ENCODE measurements at places on chromosomes 2 and 18. TPM values are rescaled to one million over a fixed set of nuclear protein-coding genes. Genes with fewer than 3 reads are reported as not detected.

UGT1A4 gene
- 2.3 TPM for total RNA-seq

ALK gene
- total RNA-seq, result not detected

GPR39 gene
- 1.6 TPM for total RNA-seq

STAM2 gene
- total RNA-seq, result 27.4 TPM

FAM98A gene
- 23.6 TPM for total RNA-seq

AMER3 gene
- total RNA-seq, result not detected

MC2R gene
- not detected for total RNA-seq

LIPG gene
- total RNA-seq, result 6.9 TPM

OR6B2 gene
- total RNA-seq, result not detected

QPCT gene
- 36.7 TPM for total RNA-seq

SOX11 gene
- total RNA-seq, result not detected

NRP2 gene
- 8.9 TPM for total RNA-seq

SH3RF3 gene
- total RNA-seq, result 5.5 TPM

SETBP1 gene
- 25.6 TPM for total RNA-seq

KCNIP3 gene
- 7.1 TPM for total RNA-seq

CD8B2 gene
- 0.55 TPM for total RNA-seq

POTEI gene
- total RNA-seq, result not detected

ACMSD gene
- total RNA-seq, result 0.56 TPM

IL36B gene
- 2.9 TPM for total RNA-seq

PLA2R1 gene
- 49.5 TPM for total RNA-seq

LIMS4 gene
- total RNA-seq, result not detected

RPRD1A gene
- total RNA-seq, result 34.9 TPM

GALR1 gene
- not detected for total RNA-seq

CHST10 gene
- total RNA-seq, result 2.8 TPM

TMEM169 gene
- not detected for total RNA-seq

WNT6 gene
- total RNA-seq, result 2.8 TPM

MROH2A gene
- not detected for total RNA-seq

SCYGR5 gene
- not detected for total RNA-seq

HOXD8 gene
- total RNA-seq, result 3.1 TPM

AQP4 gene
- total RNA-seq, result 1.9 TPM

DTNB gene
- 40.1 TPM for total RNA-seq

C2orf92 gene
- total RNA-seq, result 18.5 TPM

IL1B gene
- total RNA-seq, result not detected

MYOM1 gene
- 1.1 TPM for total RNA-seq

UGGT1 gene
- 34.6 TPM for total RNA-seq

SGO2 gene
- 2.3 TPM for total RNA-seq

CNTNAP5 gene
- total RNA-seq, result not detected

FER1L5 gene
- total RNA-seq, result not detected

TUBB8B gene
- not detected for total RNA-seq

STAT4 gene
- total RNA-seq, result 0.34 TPM

ZC3H8 gene
- 58.7 TPM for total RNA-seq

PCARE gene
- total RNA-seq, result 0.08 TPM

MYO7B gene
- total RNA-seq, result 0.72 TPM

TMEM18 gene
- total RNA-seq, result 20.4 TPM

TXNDC2 gene
- not detected for total RNA-seq

CXCR1 gene
- total RNA-seq, result 0.87 TPM

EMILIN1 gene
- total RNA-seq, result 4.7 TPM

TLK1 gene
- 40.4 TPM for total RNA-seq
